ENCODE measurements at places on chromosomes 5 and 9. TPM values are rescaled to one million over a fixed set of nuclear protein-coding genes. Genes with fewer than 3 reads are reported as not detected.

- H3K36me3 ChIP-seq, result no peaks in the 10 kb centered on the region
- H3K27me3 ChIP-seq, result no peaks in the 10 kb centered on the region
- DNase-seq, result no peak
- H3K27ac ChIP-seq, result no peak overlapping the region
These were observed 88.6 kb upstream of the CDKN2B start for GRCh38 chr9:22097707-22098106.

DNA sequence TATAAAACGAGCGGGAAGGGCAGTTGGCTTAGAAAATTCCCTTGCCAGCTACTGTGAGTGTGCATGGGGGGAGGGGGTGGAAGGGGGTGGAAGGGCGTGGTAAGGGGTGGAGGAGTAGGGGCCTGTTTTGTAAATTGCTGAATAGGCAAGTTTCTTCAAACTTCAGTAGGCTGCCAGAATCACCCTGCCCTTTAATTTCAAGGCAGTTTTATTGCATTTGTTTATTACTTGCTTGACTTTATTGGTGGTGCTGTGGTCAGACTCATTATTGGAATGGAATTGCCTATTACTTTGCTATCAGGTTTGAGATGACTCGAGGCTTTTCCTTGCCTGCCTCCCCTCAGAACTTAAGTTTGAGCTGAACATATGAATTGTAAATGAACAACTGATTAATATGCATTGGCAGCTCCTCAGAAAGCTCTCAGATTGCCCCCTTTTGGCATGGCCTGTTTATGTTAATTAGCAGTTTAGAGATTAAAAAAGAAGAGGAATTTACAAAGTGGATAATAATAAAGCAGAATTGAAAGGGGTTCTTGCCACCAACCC is 76.0 kb downstream of the SEMA6A start:
- H3K36me3 ChIP-seq, result no peaks in the 10 kb centered on the region
- DNase-seq, result no peak
- H3K4me3 ChIP-seq, result no peak overlapping the region
- H3K27me3 ChIP-seq, result no peaks in the 10 kb centered on the region
- no peak overlapping the region for H3K27ac ChIP-seq
- no peaks in the 10 kb centered on the region for H3K4me1 ChIP-seq

DNA sequence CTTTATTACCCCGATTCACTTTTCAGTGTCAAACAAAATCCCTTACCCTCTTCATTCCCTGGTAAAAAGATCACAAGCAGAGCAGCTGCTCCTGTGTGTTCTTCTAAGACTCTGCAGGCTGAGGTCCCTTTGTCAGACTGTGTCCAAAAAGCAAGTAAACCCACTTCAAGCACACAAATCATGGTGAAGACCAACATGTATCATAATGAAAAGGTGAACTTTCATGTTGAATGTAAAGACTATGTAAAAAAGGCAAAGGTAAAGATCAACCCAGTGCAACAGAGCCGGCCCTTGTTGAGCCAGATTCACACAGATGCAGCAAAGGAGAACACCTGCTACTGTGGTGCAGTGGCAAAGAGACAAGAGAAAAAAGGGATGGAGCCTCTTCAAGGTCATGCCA is 34.5 kb downstream of the CREBRF start:
- no peak overlapping the region for H3K27ac ChIP-seq
- no peak for DNase-seq
- H3K4me1 ChIP-seq, result no peaks in the 10 kb centered on the region
- no peaks in the 10 kb centered on the region for H3K27me3 ChIP-seq
- H3K36me3 ChIP-seq, result peaks cover 6% of the 10 kb centered on the region
- H3K4me3 ChIP-seq, result no peak overlapping the region

GRCh38 chr5:60533789-60534188 is 166.2 kb downstream of the DEPDC1B start:
- H3K4me1 ChIP-seq, result no peaks in the 10 kb centered on the region
- H3K4me3 ChIP-seq, result no peak overlapping the region
- no peaks in the 10 kb centered on the region for H3K27me3 ChIP-seq
- H3K27ac ChIP-seq, result no peak overlapping the region
- DNase-seq, result no peak

DNA sequence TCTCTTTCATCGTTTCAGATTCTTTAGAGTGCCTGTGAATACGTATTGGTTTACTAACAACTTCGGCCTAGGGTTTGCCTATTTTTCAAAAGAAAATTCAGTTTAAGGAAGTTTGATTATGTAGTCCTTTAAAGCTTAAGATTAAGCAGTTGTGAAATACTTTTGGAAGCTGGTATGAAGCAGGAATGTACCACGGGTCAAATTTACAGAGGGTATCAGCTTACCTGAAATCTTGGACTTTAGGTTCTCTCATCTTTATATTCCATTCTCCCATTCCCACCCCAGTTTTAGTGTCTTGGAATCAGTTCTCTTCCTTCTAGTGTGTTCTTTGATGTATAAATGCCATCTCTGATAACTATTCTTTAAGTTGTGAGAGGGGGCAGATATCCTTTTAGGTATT is 53.2 kb downstream of the IQGAP2 start:
- no peak overlapping the region for H3K4me3 ChIP-seq
- H3K27ac ChIP-seq, result no peak overlapping the region
- peaks cover 21% of the 10 kb centered on the region for H3K4me1 ChIP-seq
- DNase-seq, result no peak
- H3K36me3 ChIP-seq, result no peaks in the 10 kb centered on the region

GRCh38 chr9:113601656-113602055 is 138.1 kb downstream of the RGS3 start:
- H3K36me3 ChIP-seq, result no peaks in the 10 kb centered on the region
- peaks cover 10% of the 10 kb centered on the region for H3K4me1 ChIP-seq
- peaks cover 3% of the 10 kb centered on the region for H3K27me3 ChIP-seq

GRCh38 chr5:180133060-180133459 is 61.5 kb upstream of the RNF130 start:
- H3K36me3 ChIP-seq, result no peaks in the 10 kb centered on the region
- no peak for DNase-seq
- H3K27ac ChIP-seq, result no peak overlapping the region
- H3K4me1 ChIP-seq, result peaks cover 38% of the 10 kb centered on the region

GRCh38 chr5:127885176-127885575 is 182.0 kb downstream of the CCDC192 start:
- no peaks in the 10 kb centered on the region for H3K4me1 ChIP-seq
- no peaks in the 10 kb centered on the region for H3K27me3 ChIP-seq
- H3K27ac ChIP-seq, result no peak overlapping the region
- no peak overlapping the region for H3K4me3 ChIP-seq
- H3K36me3 ChIP-seq, result no peaks in the 10 kb centered on the region
- no peak for DNase-seq

GRCh38 chr5:143014017-143014651 is 244.0 kb downstream of the ARHGAP26 start:
- no peaks in the 10 kb centered on the region for H3K36me3 ChIP-seq
- H3K27ac ChIP-seq, result no peak overlapping the region
- no peak overlapping the region for H3K4me3 ChIP-seq
- H3K4me1 ChIP-seq, result no peaks in the 10 kb centered on the region
- H3K27me3 ChIP-seq, result no peaks in the 10 kb centered on the region

- peak; percentile 34 for DNase-seq
- peak overlapping the region; percentile 33 for H3K27ac ChIP-seq
- peaks cover 8% of the 10 kb centered on the region for H3K4me1 ChIP-seq
- no peak overlapping the region for H3K4me3 ChIP-seq
- no peaks in the 10 kb centered on the region for H3K36me3 ChIP-seq
These were observed 6.8 kb upstream of the DENND4C start for GRCh38 chr9:19223724-19224123.

DNA sequence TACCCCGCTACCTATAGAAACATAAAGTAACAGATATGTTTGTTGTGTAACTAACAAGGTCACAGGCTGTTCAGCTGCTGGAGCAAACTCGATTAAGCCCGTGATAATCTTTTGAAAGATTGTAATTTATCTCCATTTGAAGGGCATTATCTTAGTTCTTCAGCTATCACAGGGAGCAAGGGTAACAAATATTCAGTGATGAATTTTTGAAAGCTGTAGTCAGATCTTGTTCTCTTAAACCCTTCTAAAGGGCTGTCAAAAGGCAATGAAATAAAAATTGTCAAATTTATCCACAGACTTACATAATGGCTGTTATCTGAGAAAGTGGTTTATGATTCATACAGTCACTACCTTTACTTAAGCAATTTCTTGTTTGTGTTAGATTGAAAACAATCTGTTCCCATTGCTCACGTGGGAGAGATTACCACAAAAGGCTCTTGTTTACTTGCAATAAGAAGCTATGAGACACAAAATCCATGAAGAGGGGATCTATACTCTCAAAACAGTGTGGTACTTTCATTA is 78.3 kb upstream of the ZNF608 start:
- no peak overlapping the region for H3K4me3 ChIP-seq
- H3K27me3 ChIP-seq, result no peaks in the 10 kb centered on the region
- no peaks in the 10 kb centered on the region for H3K4me1 ChIP-seq
- H3K27ac ChIP-seq, result no peak overlapping the region

GRCh38 chr9:97366476-97366875 is 45.4 kb upstream of the TDRD7 start:
- H3K4me1 ChIP-seq, result peaks cover 18% of the 10 kb centered on the region
- H3K27me3 ChIP-seq, result no peaks in the 10 kb centered on the region
- H3K36me3 ChIP-seq, result no peaks in the 10 kb centered on the region
- no peak overlapping the region for H3K27ac ChIP-seq
- no peak overlapping the region for H3K4me3 ChIP-seq

DNA sequence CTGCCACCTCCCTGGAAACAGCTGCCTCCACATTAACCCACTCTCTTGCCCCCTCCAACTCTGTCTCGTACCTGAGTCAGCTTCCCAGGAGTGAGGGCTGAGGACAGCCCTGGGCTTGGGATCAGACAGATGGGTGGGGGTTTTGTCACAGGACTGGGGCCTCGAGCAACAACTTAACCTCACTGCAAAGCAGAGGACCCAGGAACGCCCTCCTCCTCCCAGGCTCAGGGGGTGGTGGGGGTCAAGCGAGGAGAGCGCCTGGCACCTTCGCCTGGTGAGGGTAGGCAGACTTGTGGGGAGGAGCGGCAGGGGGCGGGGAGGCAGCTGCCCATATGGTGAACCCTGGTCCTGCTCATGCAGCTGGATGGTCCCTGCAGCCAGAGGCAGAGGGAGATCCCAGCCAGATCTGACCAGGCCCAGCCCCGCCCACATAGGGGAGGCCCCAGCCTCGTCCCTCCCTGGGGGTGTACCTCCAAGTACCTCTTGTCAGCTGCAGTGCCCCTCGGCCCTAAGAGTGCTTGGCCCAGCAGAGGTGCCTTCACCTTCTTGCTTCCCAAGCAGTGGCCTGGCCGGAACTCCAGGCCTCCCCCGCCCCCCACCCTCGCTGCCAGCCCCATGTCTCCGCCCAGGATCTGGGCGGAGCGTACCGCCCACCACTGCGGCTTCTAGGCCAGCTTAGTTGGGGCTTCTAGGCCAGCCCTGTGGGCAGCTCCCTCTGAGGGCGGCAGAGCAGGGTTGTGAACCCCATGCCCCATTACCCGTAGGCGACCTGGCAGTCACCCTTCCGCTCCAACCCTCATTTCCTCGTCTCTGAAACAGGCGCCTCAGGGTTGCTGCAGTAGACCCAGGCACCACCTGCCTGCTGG is at the start of gene SARDH:
SARDH (minus strand) TSS at position 579 of the 866 bp plus-strand sequence. CDS start 4,179 bp downstream, outside the sequence.
- DNase-seq, result peak; percentile 64
- peak within 1 kb of the TSS; percentile 7 for H3K4me3 ChIP-seq
- no peaks in the 10 kb centered on the region for H3K36me3 ChIP-seq
- H3K27ac ChIP-seq, result no peak within 1 kb of the TSS
- H3K4me1 ChIP-seq, result no peaks in the 10 kb centered on the region

GRCh38 chr5:58828258-58828657 is 245.4 kb downstream of the RAB3C start:
- H3K4me3 ChIP-seq, result no peak overlapping the region
- H3K27me3 ChIP-seq, result no peaks in the 10 kb centered on the region
- no peaks in the 10 kb centered on the region for H3K4me1 ChIP-seq
- DNase-seq, result no peak
- no peaks in the 10 kb centered on the region for H3K36me3 ChIP-seq
- H3K27ac ChIP-seq, result no peak overlapping the region

DNA sequence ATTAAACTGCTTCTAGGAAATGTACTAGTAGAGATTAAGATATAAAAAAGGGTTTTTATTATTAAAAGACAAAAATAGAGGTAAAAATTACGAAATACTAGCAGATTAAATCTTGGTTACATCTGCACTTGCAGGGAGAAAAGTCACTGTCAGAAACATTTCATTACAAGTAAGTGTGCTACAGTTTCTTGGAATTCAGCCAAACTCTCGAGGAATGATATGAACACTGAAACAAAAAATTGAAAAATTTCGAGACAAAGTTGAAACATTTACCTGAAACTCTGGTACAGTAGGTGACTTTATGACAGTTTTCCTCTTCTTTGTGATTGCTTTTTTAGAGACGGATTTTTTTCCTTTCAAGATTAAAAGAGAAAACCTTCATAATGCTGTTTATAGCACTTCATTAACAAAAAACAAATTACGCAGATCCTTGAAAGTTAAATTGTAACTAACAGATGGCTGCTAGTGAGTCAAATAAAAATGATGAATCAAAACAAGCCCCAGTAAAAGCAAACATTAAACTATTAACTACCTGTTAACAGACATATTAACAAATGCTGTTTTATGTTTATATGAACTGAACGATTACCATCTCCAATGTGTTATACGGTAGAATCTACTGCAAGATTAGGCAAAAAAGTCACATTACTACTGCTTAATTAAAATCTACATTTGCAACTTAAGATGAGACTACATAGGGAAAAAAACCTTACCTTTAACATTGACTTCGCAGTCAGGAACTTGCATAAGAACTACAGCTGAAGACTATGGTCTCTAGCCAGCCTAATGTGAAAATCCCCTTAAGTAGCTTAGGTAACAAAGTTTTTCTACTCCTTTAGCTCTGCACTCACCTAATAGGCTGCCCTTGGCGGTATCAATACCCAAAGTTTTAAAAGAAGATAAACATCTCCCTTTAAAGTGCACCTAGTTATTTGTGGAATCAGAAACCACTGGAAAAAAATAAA is 61.4 kb downstream of the RANBP6 start:
- H3K36me3 ChIP-seq, result no peaks in the 10 kb centered on the region
- H3K4me3 ChIP-seq, result no peak overlapping the region
- DNase-seq, result no peak
- H3K27me3 ChIP-seq, result no peaks in the 10 kb centered on the region
- no peak overlapping the region for H3K27ac ChIP-seq

- H3K4me1 ChIP-seq, result no peaks in the 10 kb centered on the region
- peak; percentile 48 for DNase-seq
- no peak overlapping the region for H3K4me3 ChIP-seq
- H3K27me3 ChIP-seq, result no peaks in the 10 kb centered on the region
- no peak overlapping the region for H3K27ac ChIP-seq
- H3K36me3 ChIP-seq, result peaks cover 83% of the 10 kb centered on the region
These were observed 41.8 kb downstream of the NUP214 start for GRCh38 chr9:131167146-131167692.

- peaks cover 5% of the 10 kb centered on the region for H3K27me3 ChIP-seq
- H3K27ac ChIP-seq, result no peak overlapping the region
- no peak for DNase-seq
These were observed 24.1 kb upstream of the GABBR2 start for GRCh38 chr9:98732801-98733200.

GRCh38 chr5:77912721-77913120 is 136.6 kb upstream of the TBCA start:
- no peak overlapping the region for H3K4me3 ChIP-seq
- H3K27ac ChIP-seq, result no peak overlapping the region
- no peaks in the 10 kb centered on the region for H3K36me3 ChIP-seq
- H3K4me1 ChIP-seq, result no peaks in the 10 kb centered on the region
- peaks cover 17% of the 10 kb centered on the region for H3K27me3 ChIP-seq

ADAMTSL1 gene
- polyA plus RNA-seq, result not detected

PCDHA1 gene
- polyA plus RNA-seq, result not detected

PRRX2 gene
- polyA plus RNA-seq, result not detected

C5orf58 gene
- polyA plus RNA-seq, result 5.4 TPM

ADGRV1 gene
- polyA plus RNA-seq, result 50.7 TPM

PPP1R26 gene
- 15.0 TPM for polyA plus RNA-seq

GFRA3 gene
- 0.05 TPM for polyA plus RNA-seq

FOXD4L4 gene
- polyA plus RNA-seq, result not detected

NPR2 gene
- 10.5 TPM for polyA plus RNA-seq

OR1J2 gene
- not detected for polyA plus RNA-seq

Measured in K562 (cell line).